ENCODE measurements at places on chromosomes 2 and 18. TPM values are rescaled to one million over a fixed set of nuclear protein-coding genes. Genes with fewer than 3 reads are reported as not detected.

The UGT1A8 gene
- not detected for total RNA-seq

The SNRNP200 gene
- 66.7 TPM for total RNA-seq

GRCh38 chr2:96881349-96882195, 11.7 kb upstream of the SEMA4C start:
- peak; percentile 65 for ATAC-seq

DNA sequence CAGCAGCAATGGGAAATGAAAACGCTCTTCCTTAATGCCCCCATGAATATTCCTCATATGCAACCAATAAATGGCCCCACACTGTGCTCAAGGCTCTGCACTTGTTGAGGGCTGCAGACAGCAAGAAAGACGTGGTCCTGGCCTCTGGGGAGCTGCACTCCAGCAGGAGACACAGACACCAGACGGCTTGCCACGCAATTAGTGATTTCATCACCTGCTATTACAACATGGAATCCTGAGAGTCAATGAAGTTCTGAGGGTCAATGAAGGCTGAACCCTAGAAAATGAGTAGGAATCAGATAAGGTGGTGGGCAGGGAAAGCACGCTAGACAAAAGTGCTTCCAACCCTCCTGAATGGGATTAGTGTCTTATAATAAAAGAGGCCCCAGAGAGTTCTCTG, 18.9 kb downstream of the CREG2 start:
- ATAC-seq: no peak

The FLACC1 gene
- total RNA-seq: 0.90 TPM

- ATAC-seq: no peak
Observed at GRCh38 chr2:2562867-2563266, 231.8 kb upstream of the MYT1L start.

DNA sequence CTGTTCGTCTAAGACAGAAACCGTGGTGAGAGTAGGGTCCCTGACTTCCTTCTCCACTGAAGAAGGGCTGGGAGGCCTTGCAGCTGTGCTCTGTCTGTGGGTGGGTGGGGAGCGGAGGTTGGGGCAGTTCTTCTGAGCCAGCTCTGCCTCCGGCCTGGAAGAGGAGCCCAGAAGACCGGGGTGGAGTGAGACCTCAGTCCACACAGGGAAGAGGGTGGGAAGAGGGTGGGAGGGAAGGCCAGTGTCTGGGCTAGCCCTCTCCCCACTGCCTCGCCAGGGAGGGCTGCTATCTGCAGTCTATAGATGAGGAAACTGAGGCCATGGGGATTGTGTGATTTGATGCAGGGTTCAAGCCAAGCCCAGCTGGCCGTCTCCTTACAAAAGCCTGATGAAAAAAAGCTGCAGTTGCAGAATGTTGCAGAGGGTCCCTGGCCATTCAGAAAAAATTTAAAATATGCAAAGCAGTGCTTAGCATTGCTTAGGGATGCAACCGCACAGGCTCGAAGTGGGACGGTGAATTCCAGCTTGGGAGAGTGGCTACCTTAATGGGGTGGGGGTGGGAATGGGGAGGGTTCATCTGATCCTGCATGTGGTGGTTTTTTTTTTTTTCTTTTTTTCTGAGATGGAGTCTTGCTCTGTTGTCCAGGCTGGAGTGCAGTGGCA, 181.6 kb upstream of the HS6ST1 start:
- no peak for ATAC-seq

DNA sequence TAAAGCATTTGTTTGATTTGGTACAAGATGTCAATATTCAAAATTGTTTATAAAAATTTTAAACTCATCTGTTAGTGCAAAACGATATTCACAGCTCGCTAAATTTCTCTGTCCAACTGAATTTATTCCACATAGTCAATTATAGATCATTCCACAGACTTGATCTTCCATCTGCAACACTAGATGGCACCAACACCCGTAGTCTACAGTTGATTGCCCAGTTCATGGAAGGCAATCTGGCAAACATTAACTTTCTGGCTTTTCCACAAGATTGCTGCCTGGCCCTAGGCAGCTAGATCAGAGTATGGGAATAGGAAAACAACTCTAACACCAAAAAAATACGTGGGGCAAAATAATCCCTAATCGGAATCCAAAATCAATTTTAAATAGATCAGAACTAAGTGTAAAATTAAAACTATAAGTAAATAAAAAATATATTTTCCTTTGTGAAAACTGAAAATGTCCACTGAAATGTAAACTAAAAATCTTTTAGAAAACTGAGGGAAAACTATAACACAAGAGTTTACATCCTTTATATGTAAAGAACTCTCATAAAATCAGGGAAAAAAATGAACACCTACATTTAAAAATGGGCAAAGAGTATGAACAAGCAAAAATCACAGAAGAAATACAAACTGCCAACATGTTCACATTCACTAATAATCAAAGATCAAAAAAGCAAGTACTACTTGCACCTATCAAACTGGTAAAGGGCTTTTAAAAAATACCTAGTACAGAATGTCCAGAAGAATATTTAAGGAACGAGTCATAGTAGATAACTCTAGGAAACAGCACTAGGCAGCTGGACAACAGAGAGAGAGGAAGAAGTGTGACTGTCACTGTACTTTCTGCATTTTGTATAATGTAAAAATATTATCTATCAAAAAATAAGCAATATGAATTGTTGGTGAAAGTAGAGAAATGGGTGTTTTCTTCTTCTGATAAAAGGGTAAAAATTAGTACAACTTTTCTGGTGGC, 35.0 kb downstream of the RTN4 start:
- no peak for ATAC-seq

The DSC1 gene
- total RNA-seq: 0.97 TPM

The C2orf66 gene
- total RNA-seq: 0.27 TPM

The RASGRP3 gene
- 0.32 TPM for total RNA-seq

- ATAC-seq: no peak
Observed at GRCh38 chr2:160257041-160257742, 57.1 kb upstream of the ITGB6 start.

The STRADB gene
- 77.9 TPM for total RNA-seq

GRCh38 chr2:80568011-80568410, 263.5 kb upstream of the LRRTM1 start:
- no peak for ATAC-seq

The TMEM169 gene
- total RNA-seq: 0.62 TPM

DNA sequence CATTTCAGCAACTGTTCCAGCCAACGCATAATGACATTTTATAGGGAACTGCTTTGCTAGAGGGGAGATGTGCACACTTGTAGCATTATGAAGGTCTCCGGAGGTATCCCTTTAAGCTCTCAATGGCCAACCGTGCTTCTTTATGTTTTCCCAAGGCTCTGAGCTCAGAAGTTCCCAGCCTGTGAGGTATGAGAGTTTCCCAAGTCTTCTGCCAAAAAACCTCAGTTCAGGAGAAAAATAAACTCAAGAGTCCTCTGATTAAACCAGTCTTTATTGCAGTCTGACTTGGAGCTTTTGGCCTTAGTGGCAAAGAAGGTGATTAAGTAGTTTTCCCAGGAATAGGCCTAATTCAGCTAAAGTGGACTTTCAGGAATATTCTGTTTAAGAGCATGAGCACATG, 35.4 kb upstream of the ZNF532 start:
- no peak for ATAC-seq

- no peak for ATAC-seq
Observed at GRCh38 chr2:199302851-199303250, 154.9 kb downstream of the SATB2 start.

GRCh38 chr18:58038063-58038462, 6.0 kb upstream of the NEDD4L start:
- ATAC-seq: no peak

DNA sequence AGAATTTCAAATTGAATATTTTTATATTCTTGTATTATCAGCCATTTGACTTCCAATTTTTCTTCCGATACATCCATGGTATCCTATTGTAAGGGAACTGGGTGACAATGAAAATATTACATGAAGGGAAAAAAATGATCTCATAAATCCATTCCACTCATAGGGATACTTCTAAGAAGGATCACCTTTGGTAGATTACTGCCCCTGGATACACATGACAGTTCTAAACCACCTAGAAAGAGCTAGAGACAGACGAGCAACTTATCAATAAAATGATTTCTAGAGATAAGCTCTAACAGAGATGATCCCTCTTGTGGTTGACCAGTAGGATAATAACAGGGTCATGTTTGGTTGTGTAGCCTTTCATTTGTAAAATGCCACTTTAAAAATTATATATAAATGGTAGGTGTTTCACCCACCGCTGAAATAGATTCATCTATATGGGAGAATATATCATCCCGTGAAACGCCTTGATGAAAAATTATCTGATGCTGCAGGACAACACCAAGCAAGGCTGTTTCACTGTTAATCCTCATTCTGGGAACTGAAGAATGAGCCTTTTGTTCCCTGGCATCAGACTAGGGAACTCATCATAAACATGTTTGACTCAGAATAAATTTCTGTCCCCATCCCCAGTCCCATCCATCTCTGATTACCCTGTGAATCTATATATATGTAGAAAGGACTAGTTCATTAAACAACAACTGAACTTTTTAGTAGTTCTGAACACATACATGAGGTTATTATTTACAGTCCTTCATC, 180.0 kb downstream of the TCF4 start:
- no peak for ATAC-seq

- ATAC-seq: no peak
Observed at GRCh38 chr18:45727068-45727467, 3.1 kb downstream of the SLC14A1 start.

- ATAC-seq: no peak
Observed at GRCh38 chr18:63378919-63379638, 12.1 kb upstream of the KDSR start.

The SNORC gene
- total RNA-seq: 3.7 TPM

The ONECUT2 gene
- total RNA-seq: 18.0 TPM

DNA sequence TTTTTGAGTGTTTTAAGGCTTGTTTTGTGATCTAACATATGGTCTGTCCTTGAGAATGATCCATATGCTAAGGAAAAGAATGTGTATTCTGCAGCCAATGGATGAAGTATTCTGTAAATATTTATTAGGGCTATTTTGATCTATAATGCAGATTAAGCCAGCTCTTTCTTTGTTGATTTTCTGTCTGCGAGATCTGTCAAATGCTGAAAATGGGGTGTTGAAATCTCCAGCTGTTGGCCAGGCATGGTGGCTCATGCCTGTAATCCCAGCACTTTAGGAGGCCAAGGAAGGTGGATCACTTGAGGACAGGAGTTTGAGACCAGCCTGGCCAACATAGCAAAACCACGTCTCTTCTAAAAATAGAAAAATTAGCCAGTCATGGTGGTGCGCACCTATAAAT, 132.7 kb downstream of the DIS3L2 start:
- no peak for ATAC-seq

GRCh38 chr2:38665854-38666555, at the start of gene GALM:
GALM (plus strand) TSS chr2:38666114; CDS start chr2:38666162, 48 bp downstream.
- ATAC-seq: peak; percentile 97

DNA sequence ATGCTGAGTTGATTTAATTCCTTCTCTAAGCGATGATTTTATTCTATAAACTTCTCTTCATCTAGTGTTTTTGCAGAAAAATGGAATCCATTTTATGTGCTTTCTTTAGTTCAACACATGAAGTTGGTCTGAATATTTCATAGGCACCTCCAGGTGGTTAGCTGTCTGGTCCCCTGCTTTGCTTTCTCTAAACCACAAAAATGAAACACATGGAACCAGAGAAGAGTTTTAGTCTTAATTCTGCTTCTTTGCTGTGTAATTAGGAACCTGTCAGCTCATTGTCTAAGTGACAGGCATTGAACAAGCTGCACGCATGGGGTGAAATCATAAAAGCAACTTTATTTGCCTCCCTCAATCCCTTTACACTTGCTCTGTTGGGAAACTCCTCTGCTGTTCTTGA, 150.4 kb downstream of the PIK3C3 start:
- no peak for ATAC-seq

DNA sequence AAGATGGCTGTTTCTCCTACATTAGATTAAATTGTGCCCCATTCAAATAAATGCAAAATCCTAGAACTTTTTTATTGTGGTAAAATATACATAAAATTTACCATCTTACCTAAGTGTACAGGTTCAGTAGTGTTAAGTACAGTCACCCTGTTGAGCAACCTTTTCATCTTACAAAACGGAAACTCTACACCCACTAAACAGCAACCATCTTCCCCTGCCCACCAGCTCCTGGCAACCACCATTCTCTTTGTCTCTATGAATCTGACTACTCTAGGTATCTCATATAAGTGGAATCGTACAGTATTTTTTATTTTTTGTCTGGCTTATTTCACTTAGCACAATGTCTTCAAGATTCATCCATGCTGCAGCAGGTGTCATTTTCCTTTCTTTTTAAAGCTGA, 53.0 kb downstream of the ASXL2 start:
- ATAC-seq: no peak

- ATAC-seq: no peak
Observed at GRCh38 chr2:20104900-20105545, 53.6 kb upstream of the LAPTM4A start.

The CHPF gene
- total RNA-seq: 39.8 TPM

GRCh38 chr2:220275454-220275853, 648.0 kb downstream of the SLC4A3 start:
- no peak for ATAC-seq

DNA sequence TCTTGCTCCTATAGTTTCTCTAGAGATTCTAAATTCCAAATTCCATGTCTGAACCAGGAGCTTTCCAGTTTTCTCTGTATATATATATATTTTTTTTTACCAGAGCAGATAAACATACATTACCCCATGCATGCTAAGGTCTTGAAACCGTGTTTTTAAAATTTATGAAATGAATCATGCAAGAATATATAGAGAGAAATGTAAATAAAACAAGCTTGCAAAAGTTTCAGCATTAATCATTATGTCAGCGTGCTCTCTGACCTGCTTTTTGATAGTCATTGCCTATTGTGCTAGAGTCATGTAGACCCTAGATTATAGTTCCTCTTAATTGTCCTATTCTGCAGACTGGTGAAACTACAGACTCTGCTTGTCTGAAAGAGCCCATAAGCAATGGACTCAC, 22.6 kb upstream of the TRIM43 start:
- no peak for ATAC-seq

DNA sequence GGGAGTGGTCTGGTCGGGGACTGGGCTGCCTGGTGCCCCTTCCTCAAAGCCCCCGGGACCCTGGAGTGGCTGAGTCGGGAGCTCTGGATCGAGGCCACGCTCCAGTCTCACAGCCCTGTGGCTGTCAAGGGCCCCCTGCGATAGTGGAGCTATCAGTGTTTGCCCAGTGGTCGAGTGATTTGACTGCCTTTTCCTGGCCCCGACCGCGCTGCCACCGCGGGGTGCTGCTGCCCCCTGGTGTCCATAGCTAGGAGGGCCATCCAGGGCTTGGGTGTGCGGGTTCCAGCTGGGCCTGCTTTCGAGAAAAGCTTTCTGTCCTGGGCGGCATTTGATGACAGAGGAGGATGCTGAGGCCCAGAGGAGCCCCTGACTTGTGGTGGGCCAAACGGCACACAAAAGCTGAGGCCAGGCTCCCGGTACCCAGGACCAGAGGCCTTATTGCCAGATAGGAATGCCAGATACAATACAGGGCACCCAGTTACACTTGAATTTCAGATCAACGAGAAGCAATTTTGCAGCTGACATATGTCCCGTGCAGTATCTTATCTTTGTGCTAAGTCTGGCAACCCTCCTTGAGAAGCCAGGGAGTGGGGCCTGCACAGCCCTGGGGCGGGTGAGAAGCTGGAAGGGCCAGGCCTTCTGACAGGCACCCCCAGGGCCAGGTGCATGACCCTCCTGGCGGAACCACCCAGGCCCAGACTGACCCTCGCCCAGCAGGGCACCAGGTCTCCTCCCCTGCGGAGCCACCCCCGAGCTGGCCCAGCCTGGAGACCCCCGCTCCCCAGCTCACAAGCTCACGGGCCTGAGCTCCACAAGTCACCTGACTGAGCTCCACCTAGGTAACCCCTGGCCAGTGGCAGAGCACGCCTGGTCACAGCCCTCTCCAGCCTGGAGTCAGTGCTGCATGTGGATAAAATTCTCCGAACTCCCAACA, 13.0 kb downstream of the ODC1 start:
- ATAC-seq: peak; percentile 80

GRCh38 chr2:59276033-59276432, 1034.9 kb upstream of the FANCL start:
- no peak for ATAC-seq
